Effector memory CD4-positive, alpha-beta T cell (primary cell): ENCODE measurements at places on chromosomes 6 and 20.

GRCh38 chr20:25056690-25057233 lies 1.2 kb downstream of the ACSS1 start:
- no peak for DNase-seq

DNA sequence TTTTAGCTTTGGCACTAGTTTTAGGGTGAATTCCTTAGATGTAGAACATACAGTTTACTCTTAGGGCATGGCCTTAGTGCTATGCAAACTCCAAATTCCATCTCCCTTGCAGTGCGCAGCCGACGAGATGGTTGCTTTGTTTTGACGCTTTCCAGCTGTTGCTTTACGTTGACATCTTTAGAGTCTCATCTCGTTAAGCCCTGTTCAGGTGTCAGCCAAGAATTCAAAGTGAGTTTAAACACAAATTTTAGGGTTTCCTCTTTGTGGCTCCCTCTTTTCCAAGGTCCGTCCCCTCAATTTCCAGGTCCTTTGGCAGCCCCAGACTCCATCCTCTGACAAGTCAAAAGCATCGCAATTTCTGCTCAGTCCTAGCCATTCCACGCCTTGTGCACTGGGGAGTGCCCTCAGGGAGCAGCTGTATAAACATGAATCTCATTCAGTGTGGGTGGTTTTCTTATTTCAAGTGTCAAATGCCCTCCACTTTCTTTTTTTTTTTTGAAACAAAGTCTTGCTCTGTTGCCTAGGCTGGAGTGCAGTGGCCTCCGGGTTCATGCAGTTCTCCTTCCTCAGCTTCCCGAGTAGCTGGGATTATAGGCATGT lies 14.1 kb upstream of the MAK start:
- DNase-seq = no peak

GRCh38 chr6:28807682-28808280 lies 116.0 kb downstream of the TRIM27 start:
- no peak for DNase-seq

DNA sequence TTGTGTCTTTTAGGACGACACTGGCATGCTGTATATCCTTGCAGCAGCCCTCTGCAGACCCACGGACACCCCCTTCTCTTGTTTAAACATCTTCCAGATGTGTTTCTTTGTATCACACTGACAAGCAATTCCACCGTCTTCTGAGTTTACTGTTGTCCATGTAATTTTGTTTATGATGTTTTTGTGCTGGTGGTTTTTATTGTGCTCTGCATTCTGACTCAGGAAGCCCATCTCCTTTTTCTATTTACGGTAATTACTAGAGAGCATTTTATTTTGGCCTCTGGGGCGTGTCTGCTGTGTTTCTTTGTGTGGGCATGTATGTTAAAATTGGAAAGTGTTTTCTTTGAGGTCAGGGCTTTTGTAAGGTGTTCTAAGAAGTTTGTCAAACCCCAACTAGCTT lies 111.9 kb downstream of the JARID2 start:
- DNase-seq = no peak

- no peak for DNase-seq
Observed at GRCh38 chr6:74491844-74492374, 713.9 kb downstream of the COL12A1 start.

GRCh38 chr6:107128577-107128976 lies 13.3 kb upstream of the BEND3 start:
- DNase-seq = no peak

DNA sequence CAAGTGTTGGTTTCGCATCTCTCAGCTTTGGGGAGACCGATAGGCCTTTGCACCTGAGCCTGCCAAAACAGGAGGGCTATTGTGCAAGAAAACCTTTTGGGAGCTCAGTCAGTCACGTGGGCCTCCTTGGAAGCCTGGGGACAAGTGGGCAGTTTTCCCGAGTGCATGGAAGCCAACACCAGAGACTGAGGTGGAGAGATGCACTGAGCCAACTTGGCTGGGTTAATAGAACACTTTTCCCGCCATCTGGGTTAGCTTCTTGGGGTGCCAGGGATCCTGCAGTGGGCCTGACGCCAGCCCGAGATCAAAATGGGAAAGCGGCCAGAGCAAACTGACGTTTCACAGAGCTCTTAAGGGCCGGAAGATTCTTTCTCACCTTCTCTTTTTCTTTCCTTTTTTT lies 2.8 kb upstream of the OOEP start:
- DNase-seq = no peak

DNA sequence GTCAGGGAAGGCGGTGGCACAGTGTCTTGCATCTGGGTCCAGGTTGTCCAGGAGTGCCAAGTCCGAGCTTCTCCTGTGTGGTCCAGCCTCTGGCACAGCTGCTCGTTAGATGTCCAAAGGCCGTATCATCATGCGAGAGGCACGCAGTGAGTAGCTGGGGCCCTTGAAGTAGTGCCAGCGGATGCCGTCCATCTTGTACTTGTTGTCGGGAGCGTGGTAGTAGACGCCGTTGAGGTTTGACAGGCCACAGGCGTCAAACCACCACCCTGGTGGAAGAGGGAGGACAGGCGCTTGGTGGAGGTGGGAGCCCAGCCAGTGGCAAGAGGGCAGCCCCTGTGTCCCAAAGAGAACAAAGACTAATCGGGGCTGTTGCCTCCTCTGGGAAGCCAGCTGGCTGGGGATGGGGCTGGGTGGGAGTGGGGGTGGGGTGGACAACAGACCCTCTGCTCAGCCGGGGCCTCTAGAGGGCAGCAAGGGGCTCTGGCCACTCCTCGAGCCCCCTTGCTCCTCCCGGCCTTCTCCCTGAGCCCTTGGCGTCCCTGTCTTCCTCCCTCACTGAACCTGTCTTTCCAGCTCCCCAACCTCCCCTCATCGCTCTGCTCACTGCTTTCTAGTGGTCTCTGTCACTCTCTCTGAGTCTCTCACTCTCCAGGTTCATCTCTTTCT lies 39.5 kb downstream of the FAM110A start:
- DNase-seq = no peak

GRCh38 chr6:46220352-46221221 lies 49.8 kb upstream of the ENPP5 start:
- no peak for DNase-seq

GRCh38 chr6:73236144-73236750 lies 11.0 kb upstream of the KHDC1L start:
- no peak for DNase-seq

DNA sequence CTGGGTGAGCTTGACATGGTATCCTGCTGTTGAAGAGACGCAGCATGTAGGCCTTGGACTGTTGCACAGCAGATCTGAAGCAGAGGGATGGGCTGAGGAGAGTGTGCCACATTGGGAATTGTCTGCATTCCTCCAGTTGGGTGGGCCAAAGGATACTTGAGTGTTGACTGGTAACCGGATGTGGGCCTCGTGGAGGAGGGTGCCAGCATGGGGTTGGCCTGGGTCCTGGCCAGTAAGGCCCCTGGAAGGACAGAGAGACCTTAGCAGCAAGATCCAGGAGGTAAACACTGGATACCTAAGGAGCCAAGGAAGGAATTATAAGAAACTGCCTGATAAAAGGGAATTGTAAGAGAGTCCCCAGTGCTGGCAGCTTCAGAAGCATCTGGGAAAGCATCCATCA lies 76.9 kb downstream of the FIG4 start:
- DNase-seq = no peak

DNA sequence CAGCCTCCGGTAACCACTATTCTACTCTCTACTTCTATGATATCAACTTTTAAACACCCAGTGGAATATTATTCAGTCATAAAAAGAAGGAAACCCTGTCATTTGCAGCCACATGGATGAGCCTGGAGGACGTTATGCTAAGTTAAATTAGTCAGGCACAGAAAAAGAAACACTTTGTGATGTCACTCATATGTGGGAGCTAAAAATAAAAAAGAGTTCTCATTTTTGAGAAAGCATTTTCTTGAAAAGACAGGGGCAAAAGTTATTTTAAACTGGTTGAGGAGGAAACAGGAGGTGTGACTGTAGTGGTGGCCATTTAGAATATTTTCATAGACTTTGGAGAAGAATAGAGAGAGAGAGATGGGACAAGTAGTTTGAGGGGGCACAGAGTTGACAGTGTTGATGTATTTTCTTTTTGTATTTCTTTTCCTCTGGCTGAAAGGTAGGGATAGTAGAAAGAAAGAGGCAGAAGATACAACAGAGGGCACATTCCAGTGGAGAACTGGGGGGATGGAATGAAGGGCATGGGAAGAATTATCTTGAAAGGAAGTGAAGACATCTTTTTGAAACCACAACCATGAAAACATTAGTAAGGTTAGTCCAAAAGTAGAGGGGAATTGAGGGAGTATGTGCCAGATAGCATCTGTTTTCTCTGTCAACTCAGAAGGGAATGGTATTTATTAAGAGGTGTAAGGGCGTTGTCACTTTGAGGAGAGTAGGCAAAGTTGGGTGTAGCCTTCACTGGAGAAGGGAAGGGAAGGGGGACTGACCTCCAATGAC lies 181.3 kb upstream of the GMDS start:
- no peak for DNase-seq

DNA sequence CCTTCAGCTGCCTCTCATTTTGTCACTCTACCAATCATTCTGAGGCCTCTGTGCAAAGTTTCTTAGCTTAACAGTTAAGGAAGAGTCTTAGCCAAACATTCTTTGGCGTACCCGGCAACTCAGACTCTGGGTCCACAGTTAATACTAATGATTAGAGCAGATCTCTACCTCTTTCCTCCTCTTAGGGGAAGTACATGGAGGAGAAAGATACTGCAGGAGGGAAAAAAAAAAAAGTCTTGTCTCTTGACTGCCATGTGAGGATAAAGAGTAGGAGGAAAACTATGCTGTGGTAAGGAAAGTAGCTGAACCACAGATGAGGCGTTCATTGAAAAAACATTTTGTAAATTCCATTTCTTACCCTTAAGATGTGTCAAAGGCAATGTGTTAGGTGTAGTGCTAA lies 44.0 kb upstream of the MARCKS start:
- no peak for DNase-seq

DNA sequence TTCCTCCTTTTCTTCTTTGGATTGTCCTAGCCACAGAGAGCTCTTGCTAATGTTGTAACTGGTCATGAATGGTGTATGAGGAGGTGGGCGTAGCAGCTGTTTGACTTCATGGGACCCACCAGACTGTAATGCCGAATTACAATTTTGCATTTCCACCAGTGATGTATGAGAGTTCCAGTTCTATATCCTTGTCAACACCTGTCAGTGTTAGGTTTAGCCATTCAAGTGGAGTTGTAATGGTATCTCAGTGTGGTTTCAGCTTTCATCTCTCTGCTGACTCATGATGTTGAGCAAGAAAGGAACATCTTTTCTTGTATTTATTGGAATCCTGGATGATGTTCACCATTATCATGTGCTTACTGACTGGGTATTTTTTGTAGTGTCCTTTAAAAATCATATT lies 5.1 kb downstream of the IGF2R start:
- DNase-seq = no peak

DNA sequence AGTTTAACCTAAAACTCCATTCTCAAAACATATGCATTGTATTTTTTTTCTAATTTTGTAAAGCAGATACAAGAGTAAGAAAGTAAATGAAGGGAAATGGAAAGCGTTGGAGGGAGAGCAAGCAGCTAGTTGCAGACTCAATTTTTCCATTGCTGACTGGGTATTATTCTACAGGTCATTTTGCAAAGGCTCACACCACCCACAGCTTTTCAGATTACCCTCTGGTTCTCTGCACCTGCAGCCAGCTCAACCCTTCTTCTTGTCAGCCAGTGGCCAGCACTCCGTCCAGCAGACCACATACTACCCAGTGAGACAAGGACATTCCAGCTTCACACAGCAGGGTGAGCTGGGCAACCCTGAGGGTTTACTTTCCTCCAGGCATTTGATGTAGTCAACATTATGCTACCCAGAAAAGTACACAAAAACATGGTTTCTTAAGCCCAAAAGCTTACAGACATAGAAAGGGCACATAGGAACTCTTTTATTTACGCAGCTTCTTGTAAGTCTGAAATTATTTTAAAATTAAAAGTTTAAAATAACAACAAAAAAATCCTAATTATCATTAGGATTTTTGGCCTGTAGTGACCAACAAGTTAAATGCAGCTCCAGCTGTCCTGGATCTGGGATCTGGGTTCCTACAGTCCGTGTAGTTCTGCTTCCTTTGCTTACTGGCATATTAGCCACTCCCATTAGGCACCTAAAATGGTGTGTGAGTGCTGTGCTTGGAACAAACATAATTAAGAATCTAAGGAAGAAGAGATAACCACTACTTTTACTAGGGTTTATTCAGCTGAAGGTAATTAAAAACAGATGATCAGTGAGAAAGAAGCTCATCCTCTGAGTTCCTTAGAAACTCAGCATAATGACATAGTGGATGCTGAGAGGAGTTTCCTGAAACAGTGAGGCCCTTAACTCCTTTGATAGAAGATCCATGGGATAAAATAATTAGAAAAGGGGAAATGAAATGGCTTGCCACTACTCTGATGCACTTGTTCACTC lies 185.3 kb downstream of the PKHD1 start:
- DNase-seq = no peak

DNA sequence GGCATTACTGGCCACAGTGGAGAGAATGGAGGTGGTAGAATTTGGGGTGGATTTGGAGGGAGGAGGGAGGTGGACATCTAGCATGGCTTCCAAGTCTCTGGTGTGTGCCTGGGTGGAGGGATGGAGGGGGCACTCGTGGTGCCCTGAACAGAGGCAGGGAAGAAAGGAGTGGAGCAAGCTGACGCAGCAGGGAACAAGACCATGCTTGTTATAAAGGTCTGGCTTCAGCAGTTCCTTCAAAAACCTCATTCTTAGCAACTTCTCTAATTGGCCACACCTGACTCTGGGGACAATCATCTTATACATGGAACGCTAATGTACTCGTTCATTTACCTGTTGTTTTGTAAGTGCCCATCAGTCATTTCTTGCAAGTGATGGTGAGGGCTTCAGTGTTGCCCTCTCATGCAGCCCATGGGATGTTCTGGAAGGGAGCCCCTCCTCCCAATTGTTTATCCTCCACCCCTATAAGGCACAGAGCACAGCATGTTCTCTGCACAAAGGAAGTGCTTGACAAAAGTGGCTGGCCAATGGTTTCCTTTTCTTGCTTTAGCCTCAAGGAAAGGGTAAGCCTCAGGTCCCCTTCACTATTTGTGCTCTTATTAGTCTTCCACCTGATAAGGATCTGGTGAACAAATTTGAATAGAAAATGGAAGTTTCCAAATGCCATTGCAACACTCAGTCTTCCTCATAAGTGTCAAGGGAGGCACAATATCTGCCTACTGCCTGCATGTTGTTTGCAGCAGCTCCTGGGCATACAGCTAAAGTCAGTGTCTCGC lies 39.3 kb downstream of the GFOD1 start:
- no peak for DNase-seq

DNA sequence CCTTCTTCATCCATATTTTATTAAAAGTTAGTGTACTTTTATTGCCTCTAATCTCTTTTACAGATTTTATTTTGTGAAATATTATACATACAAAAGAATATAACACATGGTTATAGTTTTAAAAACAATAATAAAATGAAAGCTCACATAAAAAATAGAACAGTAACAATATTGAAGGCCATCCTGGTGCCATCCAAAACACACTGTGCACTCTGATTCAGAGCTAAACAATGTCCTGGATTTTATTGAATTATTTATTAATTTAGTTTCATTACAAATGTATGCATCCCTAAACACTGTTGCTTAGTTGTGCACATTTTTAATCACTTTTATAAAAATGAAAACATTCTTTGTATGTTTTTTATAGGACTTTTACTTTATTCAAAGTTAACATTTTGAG lies 32.9 kb downstream of the RNF217 start:
- no peak for DNase-seq

GRCh38 chr6:11083491-11083890 lies 10.1 kb upstream of the SMIM13 start:
- DNase-seq = no peak
